ENCODE measurements at places on chromosomes 2 and 18.

DNA sequence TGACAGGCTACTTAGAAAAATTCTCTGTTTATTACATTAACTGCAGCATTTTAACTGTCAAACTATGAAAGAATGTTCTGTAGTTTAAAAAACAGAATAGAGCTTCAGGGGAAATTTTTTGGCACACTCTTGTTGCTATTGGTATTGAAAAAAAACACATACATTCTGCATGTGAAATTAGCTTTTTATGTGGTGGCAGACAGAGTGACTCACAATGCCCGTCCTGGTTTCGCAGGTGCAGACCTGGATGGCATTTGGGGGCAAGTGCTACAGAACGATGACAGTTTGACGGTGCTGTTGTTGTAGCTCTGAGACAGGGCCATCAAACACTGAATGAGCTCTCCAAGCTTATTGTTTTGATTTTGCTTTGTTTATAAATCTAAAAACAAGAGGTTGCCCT lies 105.0 kb upstream of the MAP3K20 start:
- DNase-seq = no peak

DNA sequence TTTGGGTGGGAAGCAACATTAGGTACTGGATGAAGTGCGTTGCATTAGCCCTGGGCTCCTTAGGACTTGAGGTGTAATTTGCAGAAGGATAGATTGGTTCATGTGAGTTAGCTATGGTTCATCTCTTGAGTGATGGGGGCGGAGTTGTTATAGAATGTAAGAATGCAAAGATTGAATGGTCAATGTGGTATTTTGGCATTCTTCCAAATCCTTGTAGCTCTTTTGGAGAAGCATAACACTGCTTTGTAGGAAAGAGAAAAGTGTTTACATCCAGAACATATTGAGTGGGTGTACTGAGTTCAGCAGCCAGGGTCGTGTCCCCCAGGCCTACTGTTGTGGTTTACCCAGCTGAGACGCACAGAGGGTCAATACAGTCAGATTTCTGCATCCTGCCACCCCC lies 173.5 kb downstream of the FMNL2 start:
- no peak for DNase-seq

DNA sequence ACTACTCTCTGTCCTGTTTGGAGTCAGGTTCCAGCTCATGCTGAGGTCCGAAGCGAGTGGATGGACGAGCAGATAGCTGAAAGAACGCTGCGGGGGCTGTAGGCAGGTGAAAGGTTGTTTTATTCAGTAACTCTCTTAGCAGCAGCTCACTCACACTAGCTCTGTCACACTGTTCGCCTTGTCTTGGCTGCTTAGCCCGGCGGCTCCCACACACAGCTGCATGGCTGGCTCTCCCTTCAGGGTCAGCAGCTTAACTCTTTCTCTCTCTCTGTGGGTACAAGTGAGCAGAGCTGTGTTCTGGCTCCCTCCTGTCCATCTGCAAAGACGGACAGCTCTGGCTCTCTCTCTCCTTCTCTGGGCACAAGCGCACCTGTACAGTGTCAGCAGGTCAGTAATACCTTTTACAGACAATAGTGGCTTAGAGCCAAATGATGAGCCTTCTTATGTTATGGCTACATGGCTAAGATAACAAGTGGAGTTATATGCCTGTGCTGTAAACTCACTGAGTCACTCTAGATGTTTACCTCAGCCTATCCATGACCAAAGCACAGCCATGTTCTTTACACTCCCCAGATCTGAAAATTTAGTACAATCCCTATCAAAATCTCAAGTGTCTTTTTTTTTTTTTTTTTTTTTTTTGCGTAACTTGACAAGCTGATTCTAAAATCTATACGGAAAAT lies 149.3 kb downstream of the GALNT1 start:
- DNase-seq = no peak

DNA sequence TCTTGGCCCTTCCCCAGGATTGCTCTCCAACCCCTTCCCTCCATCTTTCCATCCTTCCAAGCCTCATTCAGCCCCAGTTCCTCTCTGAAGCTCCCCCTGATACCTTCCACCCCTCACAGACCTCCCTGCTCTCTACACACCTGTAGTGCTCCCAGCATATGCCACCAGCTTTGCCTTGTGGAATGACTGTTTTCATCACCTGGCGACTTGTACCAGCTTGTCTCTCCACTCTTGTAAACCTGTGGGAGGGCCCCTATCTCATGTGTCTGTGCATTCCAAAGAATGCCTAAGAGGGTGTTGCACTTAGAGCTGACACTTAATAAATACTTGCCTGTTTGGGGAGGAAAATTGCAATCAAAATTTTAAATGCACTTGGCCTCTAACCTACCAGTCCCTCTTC lies 198.7 kb downstream of the BCL11A start:
- no peak for DNase-seq

GRCh38 chr2:14907014-14907612 lies 274.6 kb downstream of the LRATD1 start:
- no peak for DNase-seq

DNA sequence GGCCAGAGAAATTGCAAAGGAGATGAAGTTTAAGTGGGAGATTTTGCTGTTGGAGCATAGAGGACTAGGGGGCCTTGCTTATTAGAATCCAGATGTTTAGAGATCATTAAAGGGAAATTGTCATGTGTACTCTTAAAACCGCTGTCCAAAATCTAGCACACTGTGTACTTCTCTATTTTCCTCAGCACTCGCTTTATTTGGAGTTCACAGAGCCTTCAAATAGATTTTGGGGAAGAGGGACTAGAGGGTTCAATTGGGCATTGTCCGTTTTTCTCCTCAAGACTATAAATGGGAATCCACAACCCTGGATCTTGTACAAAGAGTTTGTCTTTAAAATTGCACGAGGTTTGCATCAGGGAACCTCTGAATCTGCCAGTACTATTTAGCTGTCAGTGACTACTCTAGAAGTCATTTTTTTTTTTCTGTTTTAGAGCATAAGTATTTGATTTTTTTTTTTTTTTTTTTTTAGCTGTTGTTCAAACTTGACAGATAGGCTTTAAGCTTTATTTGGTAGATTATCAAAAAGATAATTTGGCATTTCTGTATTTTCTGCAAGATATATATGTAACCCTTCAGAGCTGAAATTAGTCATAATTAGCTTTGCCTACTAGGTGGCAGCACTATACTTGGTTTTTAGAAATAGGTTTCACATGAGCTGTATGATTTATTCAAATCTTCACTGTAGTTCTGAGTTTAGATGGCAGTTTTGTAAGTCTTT lies 14.2 kb downstream of the PMS1 start:
- DNase-seq = no peak

- DNase-seq = no peak
Measured at GRCh38 chr18:14936313-14936712, 188.3 kb downstream of the ANKRD30B start.

GRCh38 chr2:187126247-187127005 lies 277.5 kb upstream of the ZSWIM2 start:
- no peak for DNase-seq

DNA sequence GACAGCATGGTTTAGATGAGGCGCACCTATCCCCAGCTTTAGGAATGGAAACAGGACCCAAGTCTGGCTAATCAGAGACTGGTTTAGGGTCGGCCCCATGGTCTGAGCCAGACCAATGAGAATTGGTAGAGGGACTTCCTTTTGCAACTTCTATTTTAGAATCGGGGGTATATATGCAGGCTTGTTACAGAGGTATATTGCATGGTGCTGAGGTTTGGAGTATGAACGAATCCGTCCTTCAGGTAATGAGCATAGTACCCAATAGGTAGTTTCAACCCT lies 1.5 kb upstream of the BOLA3 start:
- no peak for DNase-seq

- DNase-seq = no peak
Measured at GRCh38 chr18:22169889-22170420, 566 bp downstream of the GATA6 start.

- no peak for DNase-seq
Measured at GRCh38 chr2:14354231-14354630, 278.3 kb upstream of the LRATD1 start.

- DNase-seq = no peak
Measured at GRCh38 chr2:170324640-170325046, 146.7 kb downstream of the MYO3B start.

- DNase-seq = no peak
Measured at GRCh38 chr2:213021971-213022899, 129.2 kb downstream of the IKZF2 start.

- DNase-seq = peak; percentile 69
Measured at GRCh38 chr18:7696780-7697179, 129.7 kb downstream of the PTPRM start.

DNA sequence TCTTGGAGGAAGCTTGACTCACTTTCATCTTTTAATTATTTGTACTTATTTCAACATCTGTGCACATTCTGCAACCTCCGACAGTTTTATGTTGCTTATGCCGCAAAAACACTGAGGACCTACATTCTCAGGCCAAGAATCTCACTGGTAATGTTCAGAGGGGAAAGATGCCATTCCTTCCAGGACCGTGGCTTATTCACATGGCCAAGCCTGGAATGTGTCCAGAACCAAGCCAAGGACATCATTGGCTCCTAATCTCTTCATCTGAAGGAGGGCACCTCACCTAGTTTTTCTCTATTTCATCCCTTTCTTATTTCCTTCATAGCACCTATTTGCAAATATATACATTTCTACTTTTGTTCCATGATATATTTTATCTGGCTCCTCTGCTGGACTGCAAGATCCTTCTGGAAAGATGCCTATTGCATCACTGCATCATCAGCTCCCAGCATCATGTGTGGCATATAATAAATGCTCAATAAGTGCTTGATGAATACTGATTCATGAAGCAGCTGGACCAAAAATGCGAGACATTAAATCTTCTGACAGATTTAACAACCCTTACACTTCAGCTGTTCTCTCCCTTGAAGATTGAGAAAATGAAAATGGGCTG lies 377.1 kb downstream of the TNS1 start:
- DNase-seq = peak; percentile 68

DNA sequence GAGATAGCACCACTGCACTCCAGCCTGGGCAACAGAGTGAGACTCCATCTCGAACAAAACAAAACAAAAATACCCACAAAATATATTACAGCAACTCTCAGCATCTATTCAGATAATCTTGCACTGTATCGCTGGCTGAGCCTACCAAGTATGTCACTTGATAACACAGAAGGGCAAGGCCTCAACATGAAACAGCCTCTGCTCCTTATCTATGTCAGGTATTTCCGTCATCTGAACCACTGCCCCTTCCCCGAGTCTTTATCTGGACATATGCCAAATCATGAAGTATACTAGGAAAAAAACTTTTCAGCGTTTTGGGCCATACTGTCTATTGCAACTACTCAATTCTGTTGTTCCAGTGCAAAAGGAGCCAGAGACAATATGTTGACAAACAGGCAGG lies 17.7 kb downstream of the PDIA6 start:
- no peak for DNase-seq

DNA sequence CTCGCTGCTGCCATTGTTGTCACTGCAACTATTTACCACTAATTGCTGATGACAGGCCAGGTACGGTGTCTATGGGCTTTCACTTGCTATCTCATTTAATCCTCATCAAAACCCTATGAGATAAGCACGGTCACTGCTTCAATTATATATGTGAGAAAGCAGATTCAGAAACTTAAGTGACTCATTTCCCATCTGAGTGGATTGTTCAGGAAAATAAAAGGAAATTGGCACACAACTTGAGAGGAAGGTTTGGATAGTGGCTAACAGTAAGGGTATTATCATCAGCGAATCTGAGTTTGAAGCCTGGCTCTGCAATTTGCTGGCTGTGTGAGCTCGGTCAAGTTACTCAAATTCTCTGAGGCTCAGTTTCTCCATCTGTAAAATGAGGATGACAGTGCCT lies 196.0 kb downstream of the KCNS3 start:
- no peak for DNase-seq

- DNase-seq = peak; percentile 4
Measured at GRCh38 chr2:166573391-166573790, 79.3 kb upstream of the SCN7A start.

DNA sequence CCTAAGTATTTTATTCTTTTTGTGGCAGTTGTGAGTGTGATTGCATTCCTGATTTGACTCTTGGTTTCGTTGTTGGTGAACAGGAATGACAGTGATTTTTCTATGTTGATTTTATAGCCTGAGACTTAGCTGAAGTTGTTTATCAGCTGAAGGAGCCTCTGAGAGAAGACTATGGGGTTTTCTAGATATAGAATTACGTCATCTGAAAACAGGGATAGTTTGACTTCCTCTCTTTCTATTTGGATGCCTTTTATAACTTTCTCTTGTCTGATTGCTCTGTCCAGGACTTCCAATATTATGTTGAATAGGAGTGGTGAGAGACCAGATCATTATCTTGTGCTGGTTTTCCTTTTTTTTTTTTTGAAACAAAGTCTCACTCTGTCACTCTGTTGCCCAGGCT lies 18.0 kb upstream of the NOL4 start:
- no peak for DNase-seq

- no peak for DNase-seq
Measured at GRCh38 chr2:98564541-98565132, 43.7 kb downstream of the COA5 start.

- DNase-seq = no peak
Measured at GRCh38 chr2:36473230-36473629, 117.7 kb downstream of the CRIM1 start.

GRCh38 chr18:22828171-22828570 lies 105.0 kb upstream of the RBBP8 start:
- no peak for DNase-seq

DNA sequence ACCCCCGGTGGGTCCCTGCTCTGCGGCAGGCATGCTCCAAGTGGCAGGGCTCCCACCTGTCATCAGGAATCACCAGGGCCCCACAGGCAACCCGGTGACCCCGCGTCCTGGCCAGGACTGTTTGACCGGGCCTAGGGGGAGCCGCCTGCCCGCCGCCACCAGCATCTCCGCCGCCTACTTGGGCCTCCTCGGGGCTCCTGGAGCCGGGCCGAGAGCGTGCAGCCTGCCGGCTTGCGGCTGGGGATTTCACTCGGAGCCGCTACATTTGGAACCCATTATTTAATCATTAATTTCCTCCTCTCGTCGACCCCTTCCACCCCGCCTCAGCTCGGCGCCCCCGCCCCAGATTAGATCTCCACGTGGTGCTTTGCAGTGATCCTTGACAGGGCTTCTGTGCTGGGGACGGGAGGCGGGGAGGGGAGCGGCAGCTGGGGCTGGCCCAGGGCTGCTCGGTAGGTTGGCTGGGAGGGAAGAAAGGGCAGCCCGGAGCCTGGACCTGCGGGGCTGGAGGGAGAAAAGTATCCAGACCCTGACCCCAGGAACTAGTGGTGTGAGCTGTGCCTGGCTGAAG lies 295.4 kb downstream of the CYP26B1 start:
- peak; percentile 33 for DNase-seq

DNA sequence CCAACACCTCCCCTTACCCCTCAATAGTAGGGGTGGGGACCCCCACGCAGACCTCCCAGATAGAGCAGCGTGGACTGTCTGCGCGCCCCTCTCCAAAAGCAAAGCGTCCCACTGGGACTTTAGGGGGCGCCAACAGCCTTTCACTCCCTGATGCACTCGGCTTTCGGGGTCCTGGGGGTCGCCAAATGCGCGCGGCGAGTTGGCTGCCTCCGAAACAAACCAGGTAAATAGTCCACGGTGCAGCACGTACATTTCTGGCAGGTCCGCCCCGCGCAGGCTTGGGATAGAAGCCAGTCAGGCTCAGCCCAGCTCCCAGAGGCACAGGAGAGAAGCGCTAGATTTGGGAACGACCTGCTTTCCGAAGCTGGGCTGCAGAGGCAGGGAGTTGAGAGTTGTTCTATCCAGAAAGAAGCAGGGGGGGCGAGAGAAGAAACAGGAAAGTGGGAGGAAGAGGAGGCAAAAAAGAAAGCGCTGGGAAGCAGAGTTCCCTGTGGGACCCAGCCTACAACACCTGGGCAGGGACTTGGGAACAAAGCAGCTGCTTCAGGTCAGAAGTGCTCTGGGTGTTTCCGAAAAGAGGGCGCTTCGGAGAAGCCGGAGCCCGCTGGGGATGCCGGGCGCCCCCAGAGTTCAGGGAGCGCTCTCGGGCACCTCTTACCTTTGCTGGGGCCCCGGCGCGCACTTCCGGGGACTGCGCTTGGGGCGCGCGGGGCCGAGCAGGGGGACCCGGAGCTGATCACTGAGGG lies 544 bp downstream of the EVA1A start:
- no peak for DNase-seq

All from fibroblast of skin of left biceps (primary cell).